ENCODE measurements at places on chromosomes 2 and 18. TPM values are rescaled to one million over a fixed set of nuclear protein-coding genes. Genes with fewer than 3 reads are reported as not detected.

DNA sequence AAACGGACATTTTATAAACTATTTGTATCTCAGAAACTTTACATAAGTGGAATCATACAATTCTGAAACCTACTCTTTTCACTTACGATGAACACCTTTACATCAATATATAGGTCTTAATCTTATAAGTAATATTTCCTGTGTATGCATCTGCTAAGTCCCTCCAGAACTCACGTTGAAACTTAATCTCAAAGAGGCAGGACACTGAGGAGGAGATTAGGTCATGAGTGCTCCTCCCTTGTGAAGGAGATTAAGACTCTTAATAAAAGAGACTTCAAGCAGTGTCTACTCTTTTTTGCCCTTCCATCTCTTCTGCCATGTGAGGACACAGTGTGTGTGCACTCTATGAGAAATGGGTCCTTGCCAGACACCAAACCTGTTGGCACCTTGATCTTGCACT, 94.7 kb upstream of the CDKL4 start:
- peaks cover 7% of the 10 kb centered on the region for H3K36me3 ChIP-seq
- H3K27ac ChIP-seq, result no peak overlapping the region
- H3K27me3 ChIP-seq, result no peaks in the 10 kb centered on the region
- no peaks in the 10 kb centered on the region for H3K4me1 ChIP-seq
- DNase-seq, result no peak

TXNL1 gene
- 94.2 TPM for total RNA-seq

ABHD1 gene
- 0.96 TPM for total RNA-seq

GRCh38 chr2:44671916-44672315, 269.6 kb upstream of the SIX3 start:
- no peaks in the 10 kb centered on the region for H3K4me1 ChIP-seq
- no peaks in the 10 kb centered on the region for H3K36me3 ChIP-seq
- H3K27ac ChIP-seq, result no peak overlapping the region
- no peak overlapping the region for H3K4me3 ChIP-seq

DNA sequence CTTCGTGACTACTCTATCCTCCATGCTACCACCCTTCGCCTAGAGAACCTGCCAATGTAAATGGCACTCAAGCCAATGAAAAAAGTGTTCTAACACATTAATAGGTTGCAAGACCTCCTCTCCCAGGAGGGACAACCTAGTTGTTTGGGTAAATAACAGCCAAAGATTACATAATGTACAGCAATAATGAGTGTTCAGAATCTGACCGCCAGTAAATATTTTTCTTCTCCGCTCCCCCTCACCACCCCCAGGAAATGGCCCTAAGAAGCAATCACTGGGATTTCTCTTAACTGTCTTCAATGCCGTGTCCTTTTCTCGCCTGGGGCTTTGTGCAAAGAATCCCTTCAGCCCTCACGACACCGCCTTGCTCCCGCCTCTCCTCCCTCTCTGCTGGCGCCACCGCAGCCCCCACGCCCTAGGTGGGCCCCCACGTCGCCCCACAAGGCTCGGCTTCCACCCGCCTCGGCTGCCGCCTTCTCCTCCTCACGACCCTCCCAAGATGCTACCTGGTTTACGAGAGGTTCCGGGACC, 458 bp downstream of the HYCC2 start:
- peaks cover 51% of the 10 kb centered on the region for H3K4me1 ChIP-seq
- H3K36me3 ChIP-seq, result peaks cover 5% of the 10 kb centered on the region
- peak overlapping the region; percentile 90 for H3K4me3 ChIP-seq
- DNase-seq, result no peak
- H3K27ac ChIP-seq, result peak overlapping the region; percentile 95

DNA sequence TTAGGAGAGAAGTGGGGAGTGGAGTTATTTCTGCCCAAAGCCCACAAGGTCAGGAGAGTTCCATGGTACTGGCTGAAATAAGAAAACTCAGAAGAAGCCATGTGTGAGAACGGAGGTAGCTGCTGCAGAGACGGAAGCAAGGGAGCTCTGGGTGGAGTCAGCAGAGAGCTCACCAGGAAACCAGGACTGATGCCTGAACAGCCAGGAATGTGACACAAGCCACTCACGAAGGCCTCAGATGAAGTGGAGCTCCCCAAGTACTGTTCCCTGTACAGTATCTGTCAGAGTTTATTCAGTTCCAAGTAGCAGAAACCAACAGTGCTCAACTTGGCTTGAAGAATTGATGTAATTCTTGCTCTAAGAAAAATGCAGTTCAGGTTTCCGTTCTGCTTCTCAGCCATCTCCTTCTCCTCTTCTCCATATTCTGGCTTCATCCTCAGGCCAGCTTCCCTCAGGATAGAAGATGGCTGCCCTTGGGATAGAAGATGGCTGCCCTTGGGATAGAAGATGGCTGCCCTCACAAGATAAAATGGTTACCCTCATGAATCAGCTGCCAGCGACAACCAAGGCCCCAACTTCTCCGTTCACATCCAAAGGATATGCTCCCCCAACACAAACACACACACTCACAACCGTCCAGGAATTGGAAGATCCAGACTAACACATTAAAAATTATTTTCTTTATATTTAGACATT, 117.4 kb upstream of the SH3BP4 start:
- H3K27ac ChIP-seq, result no peak overlapping the region
- peaks cover 2% of the 10 kb centered on the region for H3K27me3 ChIP-seq
- no peaks in the 10 kb centered on the region for H3K36me3 ChIP-seq
- no peak overlapping the region for H3K4me3 ChIP-seq
- DNase-seq, result no peak

DNA sequence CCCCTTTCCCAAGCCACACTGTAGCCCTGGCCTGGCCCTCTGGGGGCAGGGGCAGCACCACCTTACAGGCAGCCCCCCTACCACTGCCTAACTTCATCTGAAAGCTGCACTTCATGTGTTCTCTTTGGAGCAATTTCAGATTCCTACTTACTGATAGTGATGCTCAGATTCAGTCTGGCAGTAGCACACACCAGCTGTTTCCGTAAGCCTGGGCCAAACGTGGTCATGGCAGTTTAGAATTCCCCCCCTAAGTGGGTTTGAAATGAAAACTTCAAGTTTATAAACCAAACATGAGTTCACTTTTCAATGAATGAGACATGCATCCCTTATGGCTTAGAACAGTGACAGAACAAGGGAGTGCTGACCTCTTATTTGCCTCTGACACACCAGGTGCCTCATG, 29.4 kb downstream of the GDF7 start:
- peaks cover 1% of the 10 kb centered on the region for H3K27me3 ChIP-seq
- no peak overlapping the region for H3K27ac ChIP-seq
- DNase-seq, result no peak
- no peak overlapping the region for H3K4me3 ChIP-seq

- no peaks in the 10 kb centered on the region for H3K36me3 ChIP-seq
- DNase-seq, result no peak
- no peak overlapping the region for H3K4me3 ChIP-seq
- no peak overlapping the region for H3K27ac ChIP-seq
- no peaks in the 10 kb centered on the region for H3K27me3 ChIP-seq
- H3K4me1 ChIP-seq, result no peaks in the 10 kb centered on the region
Measured at GRCh38 chr2:137173463-137173862, 408.1 kb downstream of the THSD7B start.

PTMA gene
- 2,194 TPM for total RNA-seq

DNA sequence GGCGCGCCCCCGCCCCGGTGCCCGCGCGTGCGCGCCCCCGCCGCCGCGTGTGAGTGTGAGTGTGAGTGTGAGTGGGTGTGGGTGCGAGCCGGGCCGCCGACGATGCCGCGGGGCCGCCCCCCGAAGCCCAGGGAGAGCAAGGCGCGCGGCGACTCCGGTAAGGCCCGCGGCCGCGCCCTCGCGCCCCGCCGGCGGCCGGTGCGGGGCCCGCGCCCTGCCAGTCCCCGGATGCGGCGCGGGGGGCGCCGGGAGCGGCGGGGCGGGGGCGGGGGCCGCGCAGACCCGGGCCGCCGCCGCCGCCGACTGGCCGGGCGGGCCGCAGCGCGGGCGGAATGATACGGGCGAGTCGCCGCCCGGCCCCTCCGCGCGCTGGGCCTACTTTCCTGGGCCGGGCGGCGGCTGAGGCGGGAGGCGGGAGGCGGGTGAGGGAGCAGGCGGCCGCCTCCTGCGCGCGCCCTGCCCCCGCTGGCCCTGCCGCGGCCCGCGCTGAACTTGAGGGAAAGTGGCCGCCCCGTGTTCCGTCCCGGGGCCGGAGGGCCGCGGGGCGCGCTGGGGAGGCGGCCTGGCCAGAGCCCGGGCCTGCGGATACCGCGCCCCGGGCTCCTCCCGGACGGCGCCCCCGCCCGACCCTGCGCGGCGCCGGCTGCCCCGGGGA, at the start of gene ZNF236:
Gene ZNF236 (plus strand): TSS at position 52 of the 655 bp plus-strand sequence. CDS start 51 bp downstream, at position 103.
- H3K36me3 ChIP-seq, result peaks cover 4% of the 10 kb centered on the region
- H3K4me3 ChIP-seq, result peak within 1 kb of the TSS; percentile 93
- peaks cover 41% of the 10 kb centered on the region for H3K4me1 ChIP-seq
- H3K27me3 ChIP-seq, result no peaks in the 10 kb centered on the region

DNA sequence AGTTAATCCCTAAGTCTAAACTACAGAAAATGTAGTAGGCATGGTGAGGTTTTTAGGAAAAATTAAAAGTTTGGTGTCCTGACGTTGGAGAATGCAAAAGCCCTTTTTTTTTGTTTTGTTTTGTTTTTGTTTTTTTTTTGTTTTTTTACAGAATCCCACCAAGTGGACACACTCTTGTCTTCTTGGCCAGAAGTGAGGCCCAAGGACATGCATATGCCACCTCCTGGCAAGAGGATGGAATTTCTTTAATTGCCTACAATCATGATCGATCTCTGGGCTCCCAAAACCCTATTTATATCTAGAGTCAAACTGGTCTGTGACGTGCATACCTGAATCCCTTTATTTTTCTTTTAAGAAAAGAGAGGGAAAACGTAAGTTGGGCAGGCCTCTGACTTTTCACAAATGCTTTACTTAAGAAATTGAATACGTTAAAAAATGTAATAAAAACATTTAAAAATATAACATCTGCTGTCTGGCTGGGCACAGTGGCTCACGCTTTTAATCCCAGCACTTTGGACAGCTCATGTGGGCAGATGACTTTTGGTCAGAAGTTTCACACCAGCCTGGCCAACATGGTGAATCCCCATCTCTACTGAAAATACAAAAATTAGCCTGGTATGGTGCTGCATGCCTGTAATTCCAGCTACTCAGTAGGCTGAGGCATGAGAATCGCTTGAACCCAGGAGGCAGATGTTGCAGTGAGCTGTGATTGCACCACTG, 502.7 kb downstream of the CBLN2 start:
- H3K27me3 ChIP-seq, result no peaks in the 10 kb centered on the region
- DNase-seq, result no peak
- H3K4me1 ChIP-seq, result no peaks in the 10 kb centered on the region
- H3K27ac ChIP-seq, result no peak overlapping the region
- H3K4me3 ChIP-seq, result no peak overlapping the region

- H3K27ac ChIP-seq, result peak overlapping the region; percentile 7
- peaks cover 2% of the 10 kb centered on the region for H3K27me3 ChIP-seq
- H3K36me3 ChIP-seq, result no peaks in the 10 kb centered on the region
Measured at GRCh38 chr18:46148810-46149209, 44.6 kb downstream of the HAUS1 start.

CYRIA gene
- 0.65 TPM for total RNA-seq

QPCT gene
- 1.6 TPM for total RNA-seq

DNA sequence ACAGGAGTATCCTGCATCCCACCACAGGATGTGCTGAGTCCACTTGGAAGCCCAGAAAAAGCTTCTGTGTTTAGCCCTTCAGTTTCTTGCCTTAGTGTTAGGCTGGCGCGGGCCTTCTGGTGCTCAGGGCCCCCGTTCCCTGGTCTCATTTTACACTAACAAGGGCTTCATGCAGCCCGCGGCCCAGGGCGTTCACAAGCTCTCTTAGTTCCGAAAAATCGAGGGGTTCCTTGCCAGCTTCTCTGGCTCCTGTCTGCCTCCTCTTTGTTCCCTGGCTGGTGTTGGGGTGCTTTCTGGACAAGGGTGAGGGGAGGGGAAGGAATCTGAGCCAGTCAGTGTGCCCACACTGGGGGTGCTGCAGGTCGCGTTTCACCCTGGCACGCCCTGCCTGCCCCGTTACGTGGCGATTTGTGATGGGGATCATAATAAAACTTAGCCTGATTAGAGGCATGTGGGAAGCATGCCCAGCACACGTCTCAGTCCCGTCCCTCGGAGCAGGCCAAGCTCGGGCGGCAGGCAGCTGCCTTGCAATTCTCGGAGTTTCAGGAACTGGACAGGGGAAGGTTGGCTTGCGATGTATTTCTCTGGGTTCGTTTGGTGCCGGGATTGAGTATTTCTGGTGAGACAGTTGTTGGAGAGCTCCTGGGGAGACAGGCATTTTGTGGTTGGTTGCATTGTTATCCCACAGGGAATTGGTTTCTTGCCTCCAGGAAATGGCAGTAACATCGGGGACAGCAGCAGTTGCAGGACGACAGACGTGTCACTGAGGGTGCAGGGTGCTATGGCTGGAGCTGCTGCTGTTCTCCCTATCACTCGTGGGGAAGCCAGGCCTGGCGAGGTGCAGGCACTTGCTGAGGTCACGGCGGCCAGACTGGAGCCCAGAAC, 22.9 kb downstream of the SH3BP4 start:
- H3K36me3 ChIP-seq, result no peaks in the 10 kb centered on the region
- H3K4me3 ChIP-seq, result no peak overlapping the region
- peaks cover 2% of the 10 kb centered on the region for H3K27me3 ChIP-seq

GRCh38 chr18:35417223-35417622, 40.1 kb upstream of the ZNF396 start:
- peaks cover 29% of the 10 kb centered on the region for H3K4me1 ChIP-seq
- no peaks in the 10 kb centered on the region for H3K27me3 ChIP-seq
- no peak overlapping the region for H3K27ac ChIP-seq
- no peak for DNase-seq

- DNase-seq, result no peak
- peaks cover 32% of the 10 kb centered on the region for H3K36me3 ChIP-seq
- H3K27me3 ChIP-seq, result peaks cover 5% of the 10 kb centered on the region
- peak overlapping the region; percentile 67 for H3K4me3 ChIP-seq
Measured at GRCh38 chr2:69945441-69945840, 16.0 kb downstream of the ASPRV1 start.

DNA sequence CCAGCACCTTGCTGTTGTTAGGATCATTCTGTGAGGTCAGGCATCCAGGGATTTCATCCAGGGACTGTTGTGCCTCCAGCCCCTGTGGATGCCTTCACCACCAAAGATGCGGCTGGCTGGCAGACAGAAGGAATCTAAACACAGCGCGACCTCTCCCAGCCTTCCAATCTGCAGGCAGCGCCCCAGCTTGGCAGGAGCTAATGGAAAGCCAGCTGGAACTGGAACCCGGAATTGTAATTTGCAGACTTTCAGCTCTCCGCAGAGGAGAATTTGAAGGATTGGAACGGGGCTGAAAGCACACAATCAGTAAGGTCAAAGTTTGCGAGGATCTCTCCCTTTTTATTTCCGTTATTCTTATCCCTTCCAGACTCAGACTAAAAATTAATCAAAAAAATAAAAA, 127.8 kb downstream of the TRIB2 start:
- no peak overlapping the region for H3K4me3 ChIP-seq
- no peak for DNase-seq
- no peaks in the 10 kb centered on the region for H3K36me3 ChIP-seq
- no peak overlapping the region for H3K27ac ChIP-seq

GRCh38 chr18:50099725-50100407, 95.1 kb downstream of the MYO5B start:
- H3K27ac ChIP-seq, result no peak overlapping the region
- peaks cover 5% of the 10 kb centered on the region for H3K4me1 ChIP-seq
- H3K4me3 ChIP-seq, result no peak overlapping the region
- no peaks in the 10 kb centered on the region for H3K36me3 ChIP-seq

MLPH gene
- not detected for total RNA-seq

KCNF1 gene
- not detected for total RNA-seq

ALK gene
- total RNA-seq, result not detected

All from activated T-helper 1 cell treated with anti-CD3 and anti-CD28 coated beads, Interleukin-12 subunit alpha, Interleukin-12 subunit beta, Interleukin-2, Interleukin-4 antibody, amounts not matched to agents 30 ng/mL and 10 ng/mL and 1 ng/mL, durations not matched to agents 14 hours and 24 hours and 36 hours (primary cell).